NCI-H748 treated with DMSO at 0.1 percent for 48 hours (cell line): ENCODE measurements at places on chromosomes 3 and 15.

DNA sequence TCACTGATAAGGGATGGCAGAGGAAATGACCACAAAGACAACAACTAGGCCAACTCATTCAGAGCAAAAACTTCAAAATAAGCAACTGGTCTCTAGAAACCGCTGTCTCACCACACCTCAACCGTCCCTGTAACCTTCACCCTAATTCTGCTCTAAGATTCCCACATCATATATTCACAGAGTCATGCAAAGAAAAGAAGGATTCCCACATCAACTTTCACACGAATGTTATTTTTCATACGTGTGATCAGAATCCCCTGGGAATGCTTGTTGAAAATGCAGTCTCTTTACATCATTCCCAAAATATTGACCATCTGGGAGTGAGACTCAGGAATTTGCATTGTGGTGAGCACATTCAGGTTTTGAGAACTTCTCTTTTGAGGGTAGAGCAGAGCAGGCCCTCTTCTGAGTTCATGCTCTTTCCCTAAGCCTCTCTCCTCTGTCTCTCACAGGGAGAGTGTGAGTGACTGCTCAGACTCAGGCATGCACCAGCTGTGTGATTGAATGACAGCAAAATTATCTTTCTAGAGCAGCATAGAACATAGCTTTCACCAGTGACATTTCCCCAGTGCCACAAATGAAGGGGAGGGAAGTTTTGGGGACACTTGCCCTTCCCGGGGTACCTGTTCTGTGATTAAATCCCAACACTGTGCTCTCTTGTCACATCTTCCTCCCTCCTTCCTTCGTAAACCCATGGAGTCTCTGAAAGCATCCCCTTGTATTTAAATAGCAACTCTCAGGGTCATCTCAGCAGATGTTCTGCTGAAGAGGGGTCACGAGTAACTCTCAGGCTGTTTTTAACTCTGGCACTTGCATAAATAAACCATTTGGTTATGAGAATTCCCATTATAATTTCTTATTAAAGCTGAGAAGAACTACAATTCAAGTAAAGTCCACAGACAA is 170.9 kb downstream of the PLCL2 start:
- no peak for DNase-seq

- DNase-seq = peak; percentile 23
These were observed 29.7 kb upstream of the STRIT1 start for GRCh38 chr3:155323063-155323666.

GRCh38 chr15:35244227-35244626 is 159.1 kb upstream of the NANOGP8 start:
- DNase-seq = no peak

DNA sequence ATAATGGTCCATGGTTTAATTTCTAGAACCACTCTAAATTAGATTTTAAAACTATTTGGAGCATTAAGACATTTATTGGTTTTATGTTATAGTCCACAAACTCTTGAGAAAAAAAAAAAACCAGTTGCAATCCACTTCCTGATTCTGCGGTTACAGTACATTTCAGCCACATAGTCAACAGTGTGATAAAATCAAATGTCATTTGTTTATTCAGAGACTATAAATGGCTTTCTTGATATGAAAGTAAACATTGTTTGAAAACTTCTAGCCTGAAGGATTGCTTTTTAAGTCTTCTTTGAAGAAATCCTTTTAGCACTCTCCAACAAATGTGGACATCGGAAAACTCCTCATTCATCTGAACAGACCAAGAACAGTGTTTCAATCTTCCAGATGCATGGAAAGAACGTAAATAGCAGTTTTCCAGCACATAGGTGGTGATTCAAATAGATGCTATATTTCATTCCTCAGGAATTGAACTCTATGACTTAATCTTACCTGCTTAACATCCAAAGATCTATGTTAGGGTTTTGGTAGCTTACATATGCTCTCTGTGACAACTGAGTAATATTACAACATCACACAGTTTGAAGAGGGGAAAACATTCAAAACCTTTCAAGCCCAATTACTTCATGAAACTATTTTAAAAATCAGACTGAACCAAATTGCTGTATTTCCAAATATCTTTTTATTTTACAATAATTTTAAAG is 87.8 kb upstream of the UBE2E2 start:
- no peak for DNase-seq

DNA sequence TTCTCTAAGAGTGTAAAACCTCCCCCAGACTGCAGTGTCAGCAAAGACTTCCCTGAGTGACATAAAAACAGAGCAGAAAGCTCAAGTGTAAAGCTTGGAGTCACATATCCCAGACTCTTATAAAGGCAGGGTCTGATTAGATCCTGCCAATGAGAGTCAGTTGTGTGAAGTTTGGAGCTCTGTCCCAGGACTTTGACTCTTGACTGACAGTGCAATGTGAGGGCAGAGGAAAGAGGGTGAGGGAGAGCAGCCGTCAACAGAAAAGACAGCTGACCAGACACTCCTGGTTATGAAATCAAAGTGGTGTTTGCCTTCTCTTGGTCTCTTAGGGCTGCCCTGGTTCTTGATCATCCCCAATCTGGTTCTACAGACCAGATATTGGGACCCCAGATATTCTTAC is 393.2 kb downstream of the ERC2 start:
- no peak for DNase-seq

DNA sequence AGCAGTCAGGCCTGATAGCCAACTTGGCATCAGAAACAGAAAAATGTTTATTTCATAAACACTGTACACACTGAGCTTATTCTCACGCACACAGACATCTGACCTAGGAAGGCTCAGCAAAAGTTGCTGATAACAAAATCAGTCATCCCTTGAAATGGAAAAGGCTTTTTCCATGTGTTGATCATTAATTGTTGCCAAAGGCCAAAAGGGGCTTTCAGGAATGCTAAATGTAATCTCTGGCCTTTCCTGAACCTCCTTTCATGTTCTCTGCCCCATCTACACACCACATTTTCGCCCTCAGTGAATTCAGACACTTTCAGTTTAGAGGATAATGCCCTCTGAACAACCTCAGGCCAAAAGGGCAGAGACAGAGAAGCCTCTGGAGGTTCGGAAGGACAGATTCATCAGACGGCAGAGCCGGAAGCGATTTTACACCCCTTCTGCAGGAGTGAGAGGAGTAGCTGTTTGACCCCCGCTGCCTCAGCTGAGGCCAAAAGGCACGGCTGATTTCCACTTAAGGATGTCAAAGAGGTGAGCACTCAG is 14.5 kb downstream of the RTP4 start:
- DNase-seq = no peak

GRCh38 chr3:194395778-194396538 is 3.1 kb downstream of the GP5 start:
- DNase-seq = no peak

GRCh38 chr3:15800327-15800726 is 2.5 kb upstream of the ANKRD28 start:
- DNase-seq = no peak

- no peak for DNase-seq
These were observed 234.8 kb downstream of the CHST2 start for GRCh38 chr3:143354342-143354741.

DNA sequence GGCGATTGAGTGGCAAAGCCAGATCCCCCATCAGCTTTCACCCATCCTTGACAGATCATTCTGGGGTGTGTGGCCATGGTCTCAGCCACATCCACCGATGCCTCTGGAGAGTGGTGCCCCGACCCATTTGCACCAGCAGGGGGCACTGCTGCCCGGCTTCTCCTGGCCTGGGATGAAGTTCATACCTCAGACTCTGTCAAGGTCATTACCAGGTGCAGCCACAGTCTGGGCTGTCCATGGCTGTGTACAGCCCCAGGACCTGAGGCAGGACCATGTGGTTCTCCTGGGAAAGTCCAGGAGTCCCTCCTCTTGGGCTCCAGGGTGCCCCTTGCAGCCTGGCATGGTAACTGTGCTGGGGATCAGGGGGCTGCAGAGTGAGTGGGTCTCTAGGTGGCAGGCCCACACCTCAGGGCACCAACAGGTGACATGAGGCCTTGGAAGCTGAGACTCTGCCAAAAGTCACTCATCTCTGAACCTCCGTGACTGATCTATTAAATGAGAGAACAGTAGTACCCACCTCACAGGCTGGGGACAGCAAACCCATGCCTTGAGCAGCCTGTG is 67.2 kb downstream of the CACNA2D2 start:
- no peak for DNase-seq

GRCh38 chr3:185720326-185720725 is 104.5 kb downstream of the IGF2BP2 start:
- DNase-seq = no peak

- peak; percentile 16 for DNase-seq
These were observed 459.4 kb downstream of the GBE1 start for GRCh38 chr3:81302045-81302444.

GRCh38 chr3:45549961-45550360 is 44.6 kb upstream of the LIMD1 start:
- DNase-seq = no peak

DNA sequence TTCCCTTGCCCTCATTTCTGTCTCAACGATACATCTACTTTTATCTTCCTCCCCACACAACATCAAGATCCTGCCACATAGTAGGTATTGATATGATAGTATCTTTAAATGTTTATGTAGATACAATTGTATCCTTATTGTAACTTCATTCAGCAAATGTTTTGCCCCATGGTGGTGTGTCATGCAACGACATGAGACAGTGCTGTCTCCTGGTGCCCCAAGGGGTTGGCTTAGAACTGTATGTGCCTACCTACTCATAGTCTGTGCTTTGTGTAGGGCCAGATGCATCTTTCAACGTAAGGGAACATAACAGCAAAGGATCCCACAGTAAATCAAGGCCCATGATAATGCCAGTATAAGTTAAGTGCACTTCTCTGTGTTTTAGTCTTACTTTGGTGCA is 2.8 kb upstream of the CD47 start:
- DNase-seq = no peak

- no peak for DNase-seq
These were observed 132.3 kb downstream of the LRRK1 start for GRCh38 chr15:101051291-101052030.

GRCh38 chr15:28079313-28079969 is 19.7 kb downstream of the OCA2 start:
- no peak for DNase-seq

DNA sequence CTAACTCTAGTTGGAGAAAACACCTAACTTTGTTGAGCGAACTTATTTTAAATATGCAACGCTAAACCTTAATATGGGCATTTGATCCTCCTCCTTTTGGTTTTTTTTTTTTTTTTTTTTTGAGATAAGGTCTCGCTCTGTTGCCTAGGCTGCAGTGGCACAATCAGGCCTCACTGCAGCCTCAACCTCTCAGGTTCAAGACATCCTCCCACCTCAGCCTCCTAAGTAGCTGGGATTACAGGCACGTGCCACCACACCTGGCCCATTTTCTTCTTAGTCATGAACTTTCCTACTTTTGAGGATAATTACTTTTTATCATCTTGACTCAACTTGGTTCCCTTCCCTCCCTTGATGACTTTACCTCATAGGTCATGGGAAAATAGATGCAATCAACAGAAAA is 3.9 kb downstream of the NUSAP1 start:
- no peak for DNase-seq

- DNase-seq = no peak
These were observed 71.1 kb upstream of the IMPG2 start for GRCh38 chr3:101391413-101391950.

DNA sequence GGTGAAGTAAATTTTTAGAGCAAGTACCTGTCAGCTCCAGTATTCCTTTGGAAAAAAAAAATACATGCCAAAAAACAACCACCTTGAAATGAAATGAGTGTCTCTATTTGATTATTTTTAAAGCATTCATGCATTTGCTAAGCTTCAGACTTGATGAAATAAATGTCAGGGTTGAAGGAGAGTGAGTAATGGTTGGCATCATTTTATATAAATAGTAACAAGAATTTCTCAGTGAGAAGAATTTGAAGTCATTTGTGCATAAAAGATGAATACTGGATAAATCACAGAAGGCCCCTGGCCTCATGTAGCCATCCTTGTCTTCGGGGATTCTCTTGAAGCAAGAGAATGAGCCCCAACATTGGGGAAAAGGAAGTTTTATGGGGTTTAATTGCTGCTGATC is 318.4 kb downstream of the LPP start:
- DNase-seq = no peak

GRCh38 chr15:62060896-62061280 is 641 bp upstream of the VPS13C start:
- DNase-seq = no peak

GRCh38 chr15:46858150-46858549 is 859.2 kb upstream of the SEMA6D start:
- peak; percentile 21 for DNase-seq

- no peak for DNase-seq
These were observed 38.5 kb downstream of the ARPP21 start for GRCh38 chr3:35677797-35678196.

- DNase-seq = no peak
These were observed 444.0 kb downstream of the EPHB1 start for GRCh38 chr3:135238871-135239614.

DNA sequence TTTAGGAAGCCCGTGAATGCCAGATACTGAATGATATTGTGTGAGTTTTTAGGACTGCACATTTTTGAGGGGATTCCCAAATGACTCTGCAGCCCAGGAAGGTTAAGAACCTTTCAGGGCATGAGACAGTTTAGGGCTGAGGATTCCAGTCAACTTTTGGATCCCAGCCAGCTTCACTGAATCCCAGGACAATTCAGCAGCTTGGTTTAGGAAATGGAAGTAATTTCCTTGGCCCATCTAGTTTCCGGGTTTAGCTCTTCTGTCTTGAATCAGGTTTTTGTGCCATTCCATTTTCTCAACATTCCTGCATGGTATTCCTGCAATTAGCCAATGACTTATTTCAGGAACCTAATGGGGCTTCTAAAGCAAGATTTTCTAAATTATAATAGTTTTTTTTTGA is 253.9 kb downstream of the LSAMP start:
- no peak for DNase-seq

DNA sequence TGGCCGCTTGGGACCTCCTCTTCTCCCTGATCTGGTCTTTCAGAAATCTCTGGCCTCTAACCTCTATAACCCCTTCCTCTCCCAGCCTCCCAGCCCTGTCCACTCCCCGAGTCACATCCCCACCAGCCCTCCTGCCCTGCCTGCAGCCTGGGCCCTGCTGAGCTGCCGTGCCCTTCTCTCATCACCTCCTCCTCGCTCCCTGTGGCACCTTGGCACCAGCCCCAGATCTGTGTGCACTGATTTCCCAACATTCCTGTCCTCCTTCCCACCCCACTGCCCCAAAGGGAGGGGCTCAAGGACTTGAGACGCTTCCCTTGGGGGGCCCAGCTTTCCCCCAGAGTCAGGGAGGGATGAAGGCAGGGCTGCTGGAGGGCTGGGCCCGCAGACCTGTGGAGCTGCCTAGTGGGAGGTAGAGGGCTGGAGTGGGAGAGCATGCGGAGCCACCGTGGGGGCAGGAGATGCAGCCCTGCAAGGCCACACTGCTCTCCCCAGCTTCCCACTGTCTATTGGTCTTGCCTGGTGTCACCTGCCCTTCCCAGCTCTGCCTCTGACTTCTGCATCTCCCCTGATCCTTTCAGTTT is 42.7 kb downstream of the EXOG start:
- DNase-seq = no peak

GRCh38 chr15:40942337-40942854 is 10.9 kb upstream of the CHAC1 start:
- no peak for DNase-seq

- DNase-seq = no peak
These were observed 18.0 kb upstream of the LOXL1 start for GRCh38 chr15:73908030-73908821.
